Gastroesophageal sphincter (tissue), 4 donors: ENCODE measurements at places on chromosomes 1 and 21. TPM values are rescaled to one million over a fixed set of nuclear protein-coding genes. Genes with fewer than 3 reads are reported as not detected.

DNA sequence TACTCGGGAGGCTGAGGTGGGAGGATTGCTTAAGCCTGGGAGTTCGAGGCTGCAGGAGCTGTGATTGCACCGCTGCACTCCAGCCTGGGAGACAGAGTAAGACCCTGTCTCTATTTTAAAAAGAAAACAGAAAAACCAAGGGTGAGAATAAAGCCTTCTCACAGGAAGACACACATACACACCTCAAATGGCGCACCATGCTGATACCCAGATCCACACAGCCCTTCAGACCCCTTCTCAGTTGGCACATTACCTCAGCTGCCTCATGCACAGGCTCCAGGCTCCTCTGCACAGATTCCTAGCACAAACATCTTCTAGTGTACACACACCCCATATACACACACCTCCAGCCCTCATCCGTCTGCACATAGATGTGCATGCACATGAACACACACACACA is 7.9 kb downstream of the FGR start:
- no peaks in the 10 kb centered on the region for H3K36me3 ChIP-seq
- H3K27me3 ChIP-seq = no peaks in the 10 kb centered on the region
- no peak overlapping the region for H3K4me3 ChIP-seq
- no peak for ATAC-seq
- no peaks in the 10 kb centered on the region for H3K4me1 ChIP-seq

DNA sequence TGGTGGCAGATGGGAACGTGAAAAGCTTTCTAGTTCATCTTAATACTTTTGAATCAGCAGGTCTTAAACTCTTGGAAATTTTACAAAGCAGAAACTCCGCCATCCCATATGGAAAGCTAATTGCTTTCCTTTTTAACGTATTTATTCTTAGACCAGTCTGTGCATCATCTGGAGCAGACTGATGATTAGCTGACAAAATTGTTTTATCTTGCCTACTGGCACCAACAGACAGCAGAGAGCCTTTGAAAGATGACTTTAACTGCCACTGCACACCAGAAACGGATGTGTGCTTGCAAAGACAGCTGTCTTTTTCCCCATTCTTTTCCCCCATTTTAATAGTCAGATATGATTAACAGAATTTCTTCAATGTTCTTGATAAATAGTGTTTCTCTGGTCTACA is 97.0 kb downstream of the PLD5 start:
- no peak overlapping the region for H3K4me3 ChIP-seq
- H3K4me1 ChIP-seq = peaks cover 7% of the 10 kb centered on the region
- H3K27ac ChIP-seq = no peak overlapping the region
- ATAC-seq = no peak

- H3K4me3 ChIP-seq = no peak overlapping the region
- no peaks in the 10 kb centered on the region for H3K4me1 ChIP-seq
- H3K36me3 ChIP-seq = no peaks in the 10 kb centered on the region
- H3K27ac ChIP-seq = no peak overlapping the region
- no peaks in the 10 kb centered on the region for H3K27me3 ChIP-seq
- no peak for ATAC-seq
Observed at GRCh38 chr1:168161459-168161858, 17.3 kb upstream of the TIPRL start.

DNA sequence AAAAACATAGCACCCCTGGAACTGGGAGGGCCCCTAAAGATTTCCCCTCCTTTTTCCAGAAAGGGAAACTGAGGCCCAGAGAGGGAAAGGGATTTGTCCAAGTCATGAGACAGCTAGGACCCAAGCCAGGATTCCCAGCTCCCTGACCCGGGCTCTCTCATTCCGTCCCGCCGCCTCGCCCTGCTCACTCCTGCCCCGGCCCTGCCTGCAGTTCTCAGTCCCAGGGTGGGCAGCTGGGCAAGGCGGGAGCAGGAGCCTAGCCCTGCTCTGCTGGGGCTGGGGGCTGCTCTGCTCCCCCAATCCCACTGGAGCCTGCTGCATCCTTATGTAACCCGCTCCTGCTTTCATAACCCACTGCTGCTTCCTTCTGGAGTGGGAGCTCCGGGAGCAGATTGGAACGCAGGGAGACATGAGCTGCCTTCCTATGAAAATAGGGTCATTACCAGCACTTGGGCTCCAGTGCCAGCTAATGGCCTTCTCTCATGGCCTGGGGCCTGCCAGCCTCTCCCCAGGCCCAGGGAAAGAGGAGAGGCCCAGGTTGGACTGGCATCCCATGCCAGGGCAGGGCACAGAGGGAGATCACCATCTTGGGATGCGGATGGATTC is 84.5 kb downstream of the CAMK2N1 start:
- no peaks in the 10 kb centered on the region for H3K4me1 ChIP-seq
- peaks cover 84% of the 10 kb centered on the region for H3K27me3 ChIP-seq
- no peak for ATAC-seq

GRCh38 chr1:35688161-35688560 is 30.5 kb downstream of the C1orf216 start:
- no peaks in the 10 kb centered on the region for H3K4me1 ChIP-seq
- peaks cover 40% of the 10 kb centered on the region for H3K27me3 ChIP-seq
- no peak overlapping the region for H3K27ac ChIP-seq
- H3K4me3 ChIP-seq = no peak overlapping the region
- no peak for ATAC-seq
- H3K36me3 ChIP-seq = no peaks in the 10 kb centered on the region

GRCh38 chr1:152645146-152645545 is 18.0 kb upstream of the LCE2D start:
- H3K36me3 ChIP-seq = no peaks in the 10 kb centered on the region
- H3K27ac ChIP-seq = no peak overlapping the region
- H3K4me1 ChIP-seq = no peaks in the 10 kb centered on the region
- H3K4me3 ChIP-seq = no peak overlapping the region
- ATAC-seq = no peak
- no peaks in the 10 kb centered on the region for H3K27me3 ChIP-seq

GRCh38 chr1:222233444-222234158 is 314.3 kb downstream of the HHIPL2 start:
- H3K27ac ChIP-seq = no peak overlapping the region
- ATAC-seq = no peak
- H3K4me1 ChIP-seq = no peaks in the 10 kb centered on the region

GRCh38 chr1:214518361-214518760 is 33.0 kb downstream of the PTPN14 start:
- no peaks in the 10 kb centered on the region for H3K36me3 ChIP-seq
- no peaks in the 10 kb centered on the region for H3K27me3 ChIP-seq
- ATAC-seq = no peak
- H3K4me3 ChIP-seq = no peak overlapping the region
- H3K4me1 ChIP-seq = peaks cover 5% of the 10 kb centered on the region

DNA sequence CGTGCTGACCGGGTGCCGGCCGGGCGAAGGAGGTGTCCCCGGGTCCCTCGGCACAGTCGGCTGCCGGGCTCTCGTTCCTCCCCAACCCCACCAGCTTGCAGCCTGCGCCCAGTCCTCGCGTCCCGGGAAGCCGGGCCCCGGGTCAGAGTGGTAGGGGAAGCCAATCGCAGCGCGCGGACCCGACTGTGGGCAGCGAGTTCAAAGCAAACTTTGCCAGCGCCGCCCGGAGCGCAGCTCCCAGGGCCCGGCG is 328 bp downstream of the MYCL start:
- H3K27ac ChIP-seq = no peak overlapping the region
- no peaks in the 10 kb centered on the region for H3K4me1 ChIP-seq
- peak overlapping the region; percentile 66 for H3K4me3 ChIP-seq
- ATAC-seq = peak; percentile 60

GRCh38 chr1:226549094-226549936 is 751 bp downstream of the STUM start:
- H3K4me3 ChIP-seq = peak overlapping the region; percentile 74
- no peak overlapping the region for H3K27ac ChIP-seq
- H3K27me3 ChIP-seq = peaks cover 9% of the 10 kb centered on the region

DNA sequence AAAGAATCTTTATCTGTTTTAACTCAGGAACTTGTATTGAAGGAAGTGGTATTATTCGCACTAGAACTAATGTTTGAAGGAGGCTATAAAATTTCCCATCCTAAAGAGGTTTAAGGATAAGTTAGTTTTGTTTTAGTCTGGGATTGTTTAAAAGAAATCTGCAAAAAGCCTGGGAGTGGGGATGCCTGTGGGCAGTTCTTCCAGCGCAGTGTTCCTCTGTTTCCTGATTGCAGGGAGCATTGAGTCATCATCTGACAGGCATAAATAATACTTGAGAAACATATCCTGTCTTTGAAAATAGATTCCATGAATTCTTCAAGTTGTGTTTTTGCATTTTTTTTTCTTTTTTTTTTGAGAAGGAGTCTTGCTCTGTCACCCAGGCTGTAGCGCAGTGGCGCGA is 350.8 kb upstream of the PTBP2 start:
- no peak overlapping the region for H3K4me3 ChIP-seq
- no peak overlapping the region for H3K27ac ChIP-seq
- no peak for ATAC-seq
- H3K4me1 ChIP-seq = no peaks in the 10 kb centered on the region

GRCh38 chr1:162335126-162335525 is 41.5 kb downstream of the SPATA46 start:
- no peak overlapping the region for H3K27ac ChIP-seq
- no peak for ATAC-seq
- no peaks in the 10 kb centered on the region for H3K36me3 ChIP-seq
- H3K4me1 ChIP-seq = no peaks in the 10 kb centered on the region

- H3K4me1 ChIP-seq = no peaks in the 10 kb centered on the region
- no peaks in the 10 kb centered on the region for H3K27me3 ChIP-seq
- H3K27ac ChIP-seq = no peak overlapping the region
Observed at GRCh38 chr1:117661027-117661426, 55.2 kb downstream of the TENT5C start.

DNA sequence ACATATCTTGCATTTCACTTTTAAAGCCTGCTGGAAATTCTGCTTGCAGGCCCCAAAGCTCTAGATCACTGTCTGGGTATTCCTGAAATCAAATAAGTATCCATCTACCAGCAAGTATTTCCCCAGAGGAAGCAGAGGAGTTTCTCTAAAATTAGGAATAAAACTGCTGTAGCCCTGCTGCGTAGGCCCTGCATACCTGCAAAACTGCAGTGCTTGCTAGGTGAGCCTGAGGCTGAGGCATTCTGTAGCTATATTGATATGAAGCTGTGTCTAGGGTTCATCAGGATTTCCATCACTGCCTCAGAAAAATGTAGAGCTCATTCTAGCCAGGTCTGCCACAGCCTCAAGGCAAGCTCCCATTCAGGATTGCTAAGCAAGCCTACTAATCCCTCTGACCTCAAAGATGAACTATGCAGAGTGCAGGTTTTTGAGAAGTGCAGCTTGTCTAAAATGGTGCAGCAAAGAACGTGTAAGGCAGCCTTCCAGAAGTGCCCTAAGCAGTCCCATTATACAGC is 28.7 kb downstream of the NPHS2 start:
- H3K27me3 ChIP-seq = peaks cover 4% of the 10 kb centered on the region
- H3K4me1 ChIP-seq = no peaks in the 10 kb centered on the region
- no peak overlapping the region for H3K27ac ChIP-seq
- H3K4me3 ChIP-seq = no peak overlapping the region
- no peak for ATAC-seq

GRCh38 chr1:158577561-158577960 is 2.1 kb downstream of the OR10X1 start:
- no peaks in the 10 kb centered on the region for H3K4me1 ChIP-seq
- ATAC-seq = no peak
- no peaks in the 10 kb centered on the region for H3K36me3 ChIP-seq
- H3K4me3 ChIP-seq = no peak overlapping the region
- H3K27me3 ChIP-seq = no peaks in the 10 kb centered on the region

GRCh38 chr1:109490029-109490933 is 3.6 kb upstream of the CYB561D1 start:
- H3K27me3 ChIP-seq = no peaks in the 10 kb centered on the region
- H3K4me1 ChIP-seq = peaks cover 18% of the 10 kb centered on the region
- H3K27ac ChIP-seq = no peak overlapping the region

GRCh38 chr1:118923319-118923718 is 64.8 kb downstream of the TBX15 start:
- no peak overlapping the region for H3K4me3 ChIP-seq
- H3K27ac ChIP-seq = no peak overlapping the region
- no peaks in the 10 kb centered on the region for H3K27me3 ChIP-seq
- no peak for ATAC-seq
- H3K36me3 ChIP-seq = no peaks in the 10 kb centered on the region

GRCh38 chr1:15966081-15966955 is 9.6 kb downstream of the ZBTB17 start:
- peak overlapping the region; percentile 68 for H3K27ac ChIP-seq
- no peaks in the 10 kb centered on the region for H3K27me3 ChIP-seq
- peaks cover 5% of the 10 kb centered on the region for H3K4me1 ChIP-seq
- no peak for ATAC-seq
- H3K36me3 ChIP-seq = no peaks in the 10 kb centered on the region
- H3K4me3 ChIP-seq = no peak overlapping the region

- H3K4me3 ChIP-seq = no peak overlapping the region
- no peak for ATAC-seq
- H3K27me3 ChIP-seq = peaks cover 48% of the 10 kb centered on the region
- H3K4me1 ChIP-seq = no peaks in the 10 kb centered on the region
- H3K36me3 ChIP-seq = no peaks in the 10 kb centered on the region
Observed at GRCh38 chr1:1161683-1162079, 12.0 kb upstream of the TTLL10 start.

DNA sequence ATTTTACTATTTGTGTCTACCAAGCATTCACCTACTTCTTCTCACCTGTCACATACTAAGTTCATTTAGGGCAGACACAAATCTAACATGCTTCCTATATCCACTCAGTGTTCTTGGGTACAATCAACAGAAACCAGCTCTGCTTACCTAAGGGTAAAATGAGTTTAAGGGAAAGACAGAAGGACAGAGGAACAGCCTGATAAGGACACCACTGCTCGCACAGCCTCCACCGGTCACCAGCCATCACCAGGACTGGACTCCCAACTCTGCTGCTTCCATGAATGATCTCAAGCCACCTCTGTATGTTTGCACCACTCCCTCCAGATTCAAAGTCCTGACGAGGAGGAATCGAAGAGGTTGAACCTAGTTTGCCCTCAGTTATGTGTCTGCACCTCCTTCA is 72.4 kb downstream of the JAK1 start:
- H3K27ac ChIP-seq = no peak overlapping the region
- no peaks in the 10 kb centered on the region for H3K27me3 ChIP-seq
- no peaks in the 10 kb centered on the region for H3K36me3 ChIP-seq
- H3K4me3 ChIP-seq = no peak overlapping the region
- H3K4me1 ChIP-seq = peaks cover 86% of the 10 kb centered on the region

- peaks cover 38% of the 10 kb centered on the region for H3K27me3 ChIP-seq
- H3K36me3 ChIP-seq = peaks cover 15% of the 10 kb centered on the region
- H3K4me1 ChIP-seq = no peaks in the 10 kb centered on the region
- no peak overlapping the region for H3K4me3 ChIP-seq
- H3K27ac ChIP-seq = no peak overlapping the region
Observed at GRCh38 chr1:156931211-156931952, 10.9 kb downstream of the LRRC71 start.

EFNA3 gene
- 0.77 TPM for total RNA-seq

AGT gene
- total RNA-seq = 5.0 TPM

FCER1A gene
- total RNA-seq = 1.5 TPM

ACBD6 gene
- 27.1 TPM for total RNA-seq

HAO2 gene
- not detected for total RNA-seq

S100B gene
- 22.6 TPM for total RNA-seq

OR10Z1 gene
- not detected for total RNA-seq

KCNJ15 gene
- 0.31 TPM for total RNA-seq

TMEM52 gene
- total RNA-seq = 1.4 TPM

ATP1B1 gene
- total RNA-seq = 99.9 TPM

ASH1L gene
- total RNA-seq = 55.6 TPM

SLAMF6 gene
- total RNA-seq = 0.62 TPM

DIO1 gene
- not detected for total RNA-seq

TCHHL1 gene
- total RNA-seq = not detected

GNAT2 gene
- not detected for total RNA-seq

HLX gene
- 10.5 TPM for total RNA-seq

GBP7 gene
- total RNA-seq = not detected

SHE gene
- total RNA-seq = 7.2 TPM
